Hepatic stellate cell (primary cell): ENCODE measurements at places on chromosomes 13 and 19.

GRCh38 chr19:28497137-28497536 is 715.8 kb downstream of the UQCRFS1 start:
- no peak for DNase-seq

DNA sequence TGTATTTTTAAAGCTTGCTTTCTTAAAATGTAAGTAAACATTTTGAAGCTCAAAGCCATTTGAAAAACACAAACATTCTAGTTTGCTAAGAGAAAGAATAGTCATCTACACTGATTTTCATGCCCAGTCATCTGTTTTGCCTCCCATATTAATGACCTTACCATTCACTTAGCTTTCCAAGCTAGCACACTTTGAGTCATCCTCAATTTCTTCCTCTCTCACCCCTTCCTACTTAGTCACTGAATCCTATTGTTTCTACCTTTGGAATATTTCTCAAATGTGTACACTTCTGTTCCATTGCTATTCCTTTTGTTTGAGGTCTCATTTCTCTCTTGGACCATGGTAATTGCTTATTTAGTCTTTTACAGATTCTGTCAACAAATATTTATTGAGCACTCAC is 7.3 kb upstream of the HS6ST3 start:
- no peak for DNase-seq

- peak; percentile 11 for DNase-seq
Observed at GRCh38 chr13:73767747-73768315, 366.4 kb downstream of the KLF12 start.

DNA sequence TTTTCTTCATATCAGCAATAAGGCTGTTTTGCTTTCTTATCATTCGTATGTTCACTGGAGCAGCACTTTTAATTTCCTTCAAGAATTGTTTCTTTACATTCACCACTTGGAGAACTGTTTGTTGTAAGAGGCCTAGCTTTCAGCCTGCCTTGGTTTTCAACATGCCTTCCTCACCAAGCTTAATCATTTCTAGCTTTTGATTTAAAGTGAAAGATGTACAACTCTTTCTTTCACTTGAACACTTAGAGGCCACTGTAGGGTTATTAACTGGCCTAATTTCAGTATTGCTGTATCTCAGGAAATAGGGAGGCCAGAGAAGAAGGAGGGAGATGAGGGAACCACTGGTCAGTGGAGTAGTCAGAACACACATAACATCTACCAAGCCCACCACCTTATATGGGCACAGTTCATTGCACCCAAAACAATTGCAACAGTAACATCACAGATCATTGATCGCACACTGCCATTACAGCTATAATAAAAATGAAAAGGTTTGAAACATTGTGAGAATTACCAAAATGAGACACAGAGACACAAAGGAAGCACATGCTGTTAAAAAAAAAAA is 181.4 kb upstream of the TUBA3C start:
- DNase-seq = no peak

DNA sequence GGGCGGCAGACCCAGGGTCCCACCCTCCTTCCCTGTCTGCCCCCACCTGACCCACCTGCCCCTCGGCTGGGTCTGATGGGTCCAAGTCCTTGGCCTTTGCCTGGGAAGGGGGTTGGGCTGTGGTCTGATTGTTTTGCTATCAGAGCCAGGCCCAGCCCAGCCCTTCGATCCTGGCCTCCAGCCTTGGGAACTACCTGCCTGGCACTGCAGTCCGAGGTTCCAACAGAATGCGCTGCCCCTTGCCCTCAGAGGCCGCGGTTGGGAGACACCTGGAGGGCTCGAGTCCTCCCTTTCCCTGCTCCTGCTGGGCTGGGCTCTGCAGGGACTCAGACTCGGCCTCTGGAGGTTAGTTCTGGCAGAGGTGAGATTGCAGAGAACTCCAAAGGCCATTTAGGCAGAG is 1.6 kb downstream of the CCL25 start:
- DNase-seq = no peak
